NCI-H446 (cell line): ENCODE measurements at places on chromosomes 12 and 14.

- no peak for DNase-seq
Measured at GRCh38 chr14:34857689-34858449, 17.3 kb downstream of the BAZ1A start.

- DNase-seq: no peak
Measured at GRCh38 chr12:88409257-88409656, 171.0 kb downstream of the KITLG start.

DNA sequence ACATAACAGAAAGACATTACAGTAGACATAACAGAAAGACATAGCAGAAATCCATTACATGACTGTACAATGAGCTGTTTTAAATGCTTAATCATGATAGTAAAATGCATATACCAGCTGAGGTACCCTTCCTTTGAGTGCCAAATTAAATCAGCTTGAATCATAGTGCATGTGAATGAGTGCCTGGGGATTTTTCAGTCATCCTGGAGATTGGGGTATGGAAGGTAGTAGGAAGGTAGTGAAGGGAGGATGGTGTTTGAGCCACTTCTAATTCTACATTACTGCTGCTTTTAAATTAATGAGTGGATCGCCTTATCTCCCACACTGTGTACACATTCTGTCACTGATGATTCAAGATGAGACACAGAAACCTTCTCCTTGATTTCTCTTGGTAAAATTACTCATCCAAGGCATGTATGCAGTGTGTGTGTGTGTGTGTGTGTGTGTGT lies 534.2 kb downstream of the LRFN5 start:
- DNase-seq: no peak

DNA sequence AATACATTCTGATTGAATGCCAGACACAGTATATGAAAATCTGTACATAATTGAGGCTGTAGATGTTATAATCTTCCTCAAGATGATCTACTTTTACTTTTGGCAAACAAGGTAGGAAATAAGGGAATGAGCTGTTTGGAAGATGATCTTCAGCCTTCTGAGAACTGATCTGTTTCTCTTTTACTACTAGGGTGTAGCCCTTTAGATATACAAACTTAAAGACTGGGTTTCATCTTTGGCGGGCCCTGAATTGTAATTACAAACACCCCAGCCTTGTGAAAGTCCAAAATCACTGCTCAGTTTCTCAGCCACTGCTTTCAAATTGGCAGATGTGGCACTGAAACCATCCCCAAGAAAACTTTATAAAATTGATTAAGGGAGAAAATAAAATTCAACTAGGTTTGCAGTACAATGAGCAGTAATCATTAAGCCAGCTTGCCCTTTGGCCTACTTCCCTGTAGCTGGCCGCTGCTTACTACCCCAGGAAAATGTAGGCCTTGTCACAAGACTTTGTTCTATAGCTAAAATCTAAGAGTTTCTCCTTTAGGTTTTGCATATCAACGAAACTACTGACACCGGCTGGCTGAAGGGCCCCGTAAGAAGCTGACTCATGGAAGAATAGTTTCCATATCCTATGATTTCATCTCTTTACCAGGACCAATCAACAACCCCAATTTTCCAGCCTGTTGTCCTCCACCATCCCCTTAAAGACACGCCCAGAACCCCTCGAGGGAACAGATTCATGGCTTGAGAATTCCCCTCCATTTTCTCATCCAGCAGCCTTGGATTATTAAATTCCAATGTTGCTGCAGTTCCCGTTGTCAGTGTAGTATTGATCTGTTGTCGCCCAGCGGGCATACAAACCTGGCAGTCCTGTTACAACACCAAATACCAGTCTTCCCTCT lies 210.8 kb downstream of the PCNX1 start:
- no peak for DNase-seq

DNA sequence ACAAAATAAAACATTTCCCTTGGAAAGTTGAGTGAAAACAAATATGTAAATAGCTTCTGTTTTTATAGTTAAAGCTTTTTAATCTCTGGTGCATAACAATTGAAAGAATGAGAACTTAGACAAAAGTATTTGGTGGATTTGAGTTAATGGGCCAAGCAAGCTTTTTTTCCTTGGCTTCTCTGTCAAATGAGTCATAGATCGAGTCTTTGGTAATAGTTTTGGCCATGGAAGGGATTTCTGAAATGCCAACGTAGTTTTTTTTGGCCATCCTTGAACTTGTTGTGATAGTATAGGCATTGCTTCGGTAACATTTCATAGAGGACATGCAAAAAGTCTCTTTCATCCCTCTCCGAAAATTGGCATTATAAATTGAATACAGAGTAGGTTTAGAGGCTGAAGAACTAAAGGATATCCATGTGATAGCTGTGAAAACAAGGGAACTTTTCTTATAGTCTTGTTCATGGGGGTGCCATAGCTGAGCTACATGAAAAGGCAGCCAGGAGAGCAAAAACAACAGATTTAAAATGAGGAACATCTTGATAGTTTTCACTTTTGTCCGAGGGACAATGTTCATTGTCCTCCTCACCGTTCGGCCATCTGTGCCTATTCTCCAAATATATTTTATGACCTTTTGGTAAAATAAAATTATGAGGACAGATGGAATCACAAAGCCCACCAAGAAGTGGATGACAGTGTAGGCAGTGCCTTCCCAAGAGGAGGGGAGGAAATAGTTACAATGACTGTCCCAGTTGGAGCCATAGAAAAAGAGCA lies 34.7 kb downstream of the GPR19 start:
- peak; percentile 35 for DNase-seq

GRCh38 chr12:106282457-106283097 lies 20.0 kb upstream of the TCP11L2 start:
- DNase-seq: peak; percentile 23

DNA sequence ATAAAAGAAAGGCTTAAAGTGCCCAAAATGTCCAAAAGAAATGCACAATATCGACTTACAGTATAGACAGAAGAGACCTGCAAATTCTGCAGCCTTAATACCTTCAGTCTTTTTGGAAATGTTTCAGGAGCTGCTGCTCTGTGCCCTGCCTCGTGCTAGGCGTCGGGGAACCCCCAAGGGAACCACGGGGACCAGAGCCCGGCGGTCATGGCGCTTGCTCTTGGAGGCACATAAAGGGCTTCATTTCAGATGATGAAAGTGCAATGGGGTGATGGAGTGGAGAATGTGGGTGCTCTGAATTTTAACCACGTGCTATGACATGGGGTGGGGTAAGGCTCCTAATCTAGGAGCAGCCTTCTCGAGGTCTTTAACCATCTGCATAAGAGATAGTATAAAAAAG lies 14.8 kb upstream of the AACS start:
- DNase-seq: no peak

DNA sequence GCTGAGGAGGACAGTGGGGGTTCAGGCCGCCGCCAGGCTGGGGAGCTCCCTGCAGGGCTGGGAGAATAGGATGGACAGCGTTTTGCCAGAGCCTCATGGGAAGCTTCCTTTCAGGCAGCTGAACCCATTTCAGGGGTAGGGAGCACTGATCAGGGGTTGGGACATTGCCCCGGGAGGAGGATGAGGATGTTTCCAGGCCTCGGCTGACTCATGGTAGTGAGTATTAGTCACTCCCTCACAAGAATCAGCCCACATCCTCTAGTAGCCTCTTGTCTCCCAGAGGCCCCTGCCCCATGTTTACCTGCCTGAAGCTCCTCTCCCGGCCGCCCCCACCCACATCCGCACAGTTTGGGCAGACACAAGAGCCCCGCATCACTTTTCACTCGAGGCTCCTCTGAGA lies 89.8 kb downstream of the ZFP36L1 start:
- DNase-seq: no peak
